ENCODE measurements at places on chromosomes 16 and 17.

GRCh38 chr17:1055751-1056645 lies 59.1 kb downstream of the TIMM22 start:
- DNase-seq = peak; percentile 25

GRCh38 chr16:84690088-84690819 lies 9.5 kb upstream of the USP10 start:
- no peak for DNase-seq

DNA sequence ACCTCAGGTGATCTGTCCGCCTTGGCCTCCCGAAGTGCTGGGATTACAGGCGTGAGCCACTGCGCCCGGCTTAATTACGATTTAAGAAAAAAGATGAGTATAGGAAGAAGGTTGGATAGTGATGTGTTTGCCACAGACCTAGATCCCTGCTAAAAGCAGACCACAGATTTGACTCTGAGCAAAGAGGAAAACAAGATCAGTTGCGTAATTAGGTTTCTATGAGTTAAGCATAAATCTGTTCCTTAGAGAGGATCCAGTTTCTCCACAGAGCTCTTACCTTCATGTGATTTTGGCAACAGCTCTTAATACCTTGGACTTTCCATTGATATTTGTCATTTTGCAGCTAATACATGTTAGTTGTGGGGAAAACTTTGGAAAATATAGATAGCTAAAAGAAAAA lies 31.1 kb downstream of the CDH1 start:
- DNase-seq = no peak

DNA sequence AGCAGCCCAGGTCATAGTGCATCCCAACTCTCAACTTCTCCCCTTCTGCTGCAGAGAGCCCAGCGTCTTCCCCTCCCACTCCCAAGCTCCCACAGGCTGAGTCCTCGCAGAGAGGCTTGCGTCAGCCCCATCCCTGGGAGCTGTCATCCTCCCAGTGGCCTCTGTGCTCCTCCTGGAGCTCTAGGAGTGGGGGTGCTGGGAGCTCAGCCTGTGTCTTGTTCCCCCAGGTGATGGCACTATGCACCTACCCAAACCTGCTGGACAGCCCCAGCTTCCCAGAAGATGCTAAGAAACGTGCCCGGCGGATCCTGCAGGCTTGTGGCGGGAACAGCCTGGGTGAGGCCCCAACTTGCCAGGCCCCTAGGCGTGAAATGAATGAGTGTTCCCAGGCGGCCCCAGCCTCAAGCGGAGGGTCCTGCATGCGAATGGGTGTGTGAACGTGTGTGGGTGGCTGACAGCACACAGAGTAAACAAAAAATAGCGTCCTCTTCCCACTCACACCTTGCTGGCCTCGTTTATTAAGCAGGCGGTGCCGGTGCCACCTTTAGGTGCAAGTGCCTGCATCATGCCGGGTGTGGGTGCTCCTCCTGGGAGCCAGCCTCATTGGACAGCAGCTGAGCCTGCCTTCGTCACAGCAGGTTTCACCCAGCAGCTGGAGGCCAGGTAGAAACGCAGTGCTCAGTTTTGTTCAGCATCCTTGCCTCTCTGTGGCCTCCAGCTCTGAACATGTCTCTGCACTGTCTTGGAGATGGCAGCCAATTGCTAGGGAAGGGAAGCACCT lies 16.5 kb downstream of the GPT2 start:
- no peak for DNase-seq

DNA sequence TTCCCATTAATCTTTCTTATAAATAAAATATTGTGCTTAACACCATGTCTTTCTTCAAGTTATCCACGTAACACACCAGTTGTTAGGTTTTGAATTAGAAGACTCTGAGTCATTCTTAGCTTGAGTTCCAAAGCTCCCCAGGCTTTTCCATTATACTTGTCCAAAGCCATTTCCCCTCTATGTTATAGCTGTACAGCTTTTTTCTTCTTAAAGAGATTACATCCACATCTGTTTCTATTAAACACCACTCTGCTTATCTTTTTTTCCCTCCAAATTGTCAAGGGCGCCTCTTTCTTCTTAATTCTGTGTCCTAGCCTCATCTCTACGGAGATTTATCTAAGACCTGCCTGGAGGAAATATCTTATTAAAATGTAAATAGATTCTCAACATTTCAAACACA lies 139.4 kb upstream of the CPHXL start:
- DNase-seq = no peak

- DNase-seq = no peak
These were observed 170.8 kb upstream of the FAM20A start for GRCh38 chr17:68771867-68772515.

- DNase-seq = no peak
These were observed 362.2 kb downstream of the XYLT1 start for GRCh38 chr16:17108596-17108995.

DNA sequence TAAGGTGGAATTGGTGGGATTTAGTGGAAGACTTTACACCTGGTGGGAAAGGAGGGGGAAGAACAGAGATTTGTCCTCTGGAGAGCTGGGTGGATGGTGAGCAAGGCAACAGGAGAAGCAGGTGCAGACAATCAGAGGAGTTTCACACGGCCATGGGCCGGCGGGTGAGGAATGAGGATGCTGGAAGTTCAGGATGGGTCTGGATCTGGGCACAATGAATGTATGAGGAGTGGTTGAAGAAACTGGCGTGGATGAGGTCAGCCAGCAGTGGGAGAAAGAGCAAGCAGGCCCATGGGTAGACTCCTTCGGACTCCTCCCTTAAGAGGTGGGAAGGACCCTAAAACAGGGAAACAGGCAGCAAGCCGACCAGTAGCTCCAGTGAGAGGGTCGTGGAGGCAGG lies 10.1 kb upstream of the MNT start:
- DNase-seq = no peak

DNA sequence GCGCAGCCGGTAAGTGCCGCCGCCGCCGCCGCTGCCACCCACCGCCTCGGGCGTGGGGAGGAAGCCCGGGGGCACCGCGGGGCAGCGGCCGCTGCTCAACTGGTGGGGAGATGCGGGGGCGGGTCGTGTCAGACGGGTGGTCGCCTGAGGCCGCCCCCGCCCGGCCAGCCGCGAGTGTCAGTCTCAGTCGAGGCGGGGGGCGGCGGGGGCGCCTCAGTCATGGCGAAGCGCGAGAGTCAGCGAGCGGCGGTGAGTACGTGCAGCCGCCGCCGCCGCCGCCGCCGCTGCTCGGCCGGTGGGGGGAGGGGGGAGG lies 76.2 kb downstream of the CHD9 start:
- no peak for DNase-seq

DNA sequence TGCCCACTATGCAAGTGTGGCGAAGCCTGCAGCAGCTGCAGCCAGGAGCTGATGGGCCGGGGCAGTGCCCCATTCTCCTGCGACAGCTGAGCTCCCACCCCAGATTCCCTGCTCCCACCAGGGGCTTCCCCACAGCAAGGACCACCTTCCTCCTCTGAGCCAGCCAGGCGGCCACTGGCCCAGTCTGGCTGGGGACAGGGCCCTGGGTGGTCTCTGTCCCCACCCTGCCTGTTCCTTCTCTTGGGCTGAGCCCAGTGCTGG lies 5.6 kb upstream of the NPTX1 start:
- DNase-seq = no peak

DNA sequence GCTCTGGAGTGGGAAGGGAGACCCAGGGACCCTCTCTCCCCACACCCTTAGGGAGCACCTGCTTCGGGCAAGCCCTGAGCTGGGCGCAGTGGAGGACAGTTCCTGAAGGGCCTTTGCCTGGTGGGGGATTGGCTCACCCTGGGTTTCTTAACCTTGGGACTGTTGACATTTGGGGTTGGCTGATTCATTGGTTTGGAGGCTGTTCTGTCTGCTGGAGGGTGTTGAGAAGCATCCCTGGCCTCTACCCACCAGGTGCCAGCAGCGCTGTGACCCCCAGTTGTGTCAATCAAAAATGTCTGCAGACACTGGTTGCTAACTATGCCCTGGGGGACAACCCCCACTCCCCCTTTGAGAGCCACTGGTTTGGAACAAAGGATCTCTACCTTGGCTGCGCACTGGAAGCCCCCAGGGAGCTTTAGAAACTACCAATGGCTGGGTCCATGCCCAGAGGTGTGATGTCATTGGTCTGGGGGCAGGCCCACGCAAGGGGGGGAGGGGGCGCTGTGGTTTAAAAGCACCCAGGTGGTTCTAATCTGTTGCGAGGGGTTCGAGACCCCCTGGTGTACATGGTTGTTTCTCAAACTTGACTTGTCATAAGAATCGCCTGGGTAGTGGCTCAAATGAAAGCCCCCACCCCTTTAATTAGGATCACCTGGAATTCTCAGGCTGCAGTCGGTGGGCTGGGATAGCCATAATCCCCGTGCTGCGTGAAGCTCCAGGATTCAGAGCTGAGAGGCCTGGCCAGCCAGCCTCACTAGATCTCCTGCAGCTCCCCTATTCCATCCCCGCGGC lies 151.9 kb upstream of the GSE1 start:
- DNase-seq = peak; percentile 87

DNA sequence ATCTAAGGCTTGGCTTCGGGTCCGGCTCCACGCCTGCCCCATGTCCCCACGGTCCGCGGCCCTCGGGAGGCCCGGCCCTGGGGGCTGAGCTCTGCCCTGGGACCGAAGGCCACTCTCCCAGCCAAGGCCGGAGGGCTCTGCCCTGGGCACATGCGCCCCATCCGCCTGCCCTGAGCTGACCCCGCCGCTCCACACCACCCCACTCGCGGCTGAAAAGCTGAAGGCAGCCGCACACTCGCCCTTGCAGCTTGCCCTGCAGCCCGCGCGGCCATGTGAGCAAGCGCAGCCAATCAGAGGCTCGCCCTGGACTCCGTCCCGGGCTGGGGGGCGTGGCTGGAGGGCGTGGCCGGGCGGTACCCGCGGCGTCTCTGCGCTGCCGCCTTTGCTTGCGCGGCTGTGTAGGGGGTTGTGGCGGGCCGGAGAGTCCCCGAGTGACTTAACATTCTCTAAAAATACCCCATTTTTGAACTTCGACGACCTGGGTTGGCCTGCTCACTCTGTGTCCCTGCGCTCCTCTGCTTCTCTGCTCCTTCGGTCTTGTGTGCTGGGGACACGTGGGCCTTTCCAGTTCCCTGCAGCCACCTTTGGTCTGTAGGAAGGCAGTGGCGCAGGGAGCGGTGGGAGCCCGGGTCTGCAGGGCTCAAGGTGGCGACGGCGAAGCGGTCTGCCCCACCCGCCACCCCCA lies 8.8 kb upstream of the MAP2K3 start:
- DNase-seq = peak; percentile 78

GRCh38 chr16:89847940-89848297 lies 19.6 kb downstream of the SPIRE2 start:
- DNase-seq = no peak

GRCh38 chr16:58487566-58488351 lies 12.2 kb upstream of the NDRG4 start:
- DNase-seq = peak; percentile 68

- no peak for DNase-seq
These were observed 143.9 kb downstream of the ANKFN1 start for GRCh38 chr17:56297184-56297583.

DNA sequence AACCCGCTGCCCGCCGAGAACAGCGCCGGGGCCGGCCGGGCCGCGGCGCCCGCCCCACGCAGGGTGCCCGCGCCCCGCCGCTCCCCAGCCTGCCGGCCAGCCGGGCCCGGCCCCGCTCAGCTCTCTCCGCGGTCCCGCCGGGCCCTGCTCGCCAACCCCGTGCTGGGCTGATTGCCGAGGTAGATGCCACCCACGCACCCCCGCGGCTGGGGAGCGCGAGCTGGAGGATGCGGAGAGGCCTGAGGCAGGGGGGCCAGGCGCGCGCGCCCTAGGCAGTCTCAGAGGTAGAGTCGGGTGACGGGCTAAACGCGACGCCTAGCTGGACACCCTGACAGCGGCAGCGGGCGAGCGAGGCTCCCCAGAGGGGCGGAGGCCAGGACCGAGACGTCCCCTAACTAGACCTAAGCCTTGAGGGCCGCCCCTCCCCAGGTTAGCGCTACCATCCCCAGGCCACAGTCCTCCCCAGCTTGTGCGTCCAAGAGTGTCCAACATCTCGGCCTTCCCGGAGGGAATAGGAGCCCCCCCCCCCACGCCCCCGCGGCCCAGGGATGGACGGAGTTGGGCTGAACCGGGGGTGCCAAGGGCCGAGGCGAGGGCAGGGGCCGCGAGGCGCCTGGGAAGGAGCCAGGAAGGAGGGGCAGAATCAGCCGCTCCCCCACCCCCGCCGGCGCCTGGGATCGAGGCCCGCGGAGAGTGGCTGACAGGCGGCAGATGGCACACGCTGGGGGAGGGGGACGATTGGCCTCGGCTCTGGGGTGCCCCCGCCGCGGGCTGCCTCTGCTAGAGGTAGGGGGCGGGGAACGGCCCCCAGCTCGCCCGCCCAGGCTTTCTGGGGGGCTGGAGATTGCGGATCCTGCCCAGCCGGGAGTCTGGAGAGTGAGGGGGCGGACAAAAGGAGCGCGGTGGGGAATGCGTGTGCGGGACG lies 2.5 kb upstream of the ZNF423 start:
- DNase-seq = peak; percentile 47

GRCh38 chr17:6796887-6797490 lies 21.0 kb downstream of the FBXO39 start:
- DNase-seq = no peak

DNA sequence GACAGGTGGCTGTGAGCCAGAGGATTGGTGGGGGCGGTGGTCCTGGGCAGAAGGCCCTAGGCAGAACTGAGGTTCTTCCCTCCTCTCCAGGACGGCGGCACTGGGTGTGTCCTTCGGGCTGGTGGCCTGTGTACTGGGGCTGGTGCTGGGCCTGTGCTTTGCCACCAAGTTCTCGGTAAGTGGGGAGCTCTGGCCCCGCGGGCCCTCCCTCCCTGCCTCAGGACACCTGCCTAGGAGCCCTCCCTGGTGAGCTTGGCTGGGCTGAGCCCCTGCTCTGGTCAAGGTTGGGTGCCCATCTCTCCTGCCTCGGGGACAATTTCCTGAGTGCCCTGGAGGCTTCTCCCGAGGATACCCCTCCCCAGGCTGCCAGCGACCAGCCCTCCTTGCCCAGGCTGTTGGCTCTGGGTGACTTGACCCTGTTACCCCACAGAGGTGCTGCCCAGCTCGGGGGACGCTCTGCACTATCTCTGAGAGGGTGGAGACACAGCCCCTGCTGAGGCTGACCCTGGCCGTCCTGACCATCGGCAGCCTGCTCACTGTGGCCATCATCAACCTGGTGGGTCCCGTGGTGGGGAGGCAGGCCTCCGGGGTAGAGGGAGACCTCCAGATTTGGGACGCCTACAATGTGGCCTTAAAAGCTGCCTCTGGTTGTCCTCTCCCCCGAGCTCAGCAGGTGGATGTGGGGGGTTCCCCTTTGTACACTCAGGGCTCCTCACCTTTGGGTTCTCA lies 42.0 kb downstream of the ADCY7 start:
- no peak for DNase-seq

DNA sequence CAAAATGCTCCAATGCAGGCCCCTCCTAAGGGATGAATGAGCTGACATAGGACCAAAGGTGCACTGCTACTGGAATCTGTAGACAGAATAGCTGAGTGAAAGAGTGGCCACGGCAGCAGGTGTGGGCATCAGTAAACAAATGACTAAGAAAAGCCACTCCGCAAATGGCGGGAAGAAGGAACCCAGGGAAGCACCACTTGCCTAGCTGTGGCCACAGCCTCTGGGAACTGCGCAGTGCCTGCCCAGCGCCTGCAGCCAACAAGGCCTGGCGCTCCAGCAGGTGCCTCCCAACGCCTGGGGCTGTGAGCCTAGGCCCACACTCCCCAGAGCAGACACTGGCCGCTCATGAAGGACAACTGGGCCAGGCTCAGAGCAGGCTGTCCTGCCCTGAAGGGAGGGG lies 11.8 kb downstream of the PEMT start:
- no peak for DNase-seq

All from NCI-H1417 (cell line).